ENCODE measurements at places on chromosomes 5 and 9.

DNA sequence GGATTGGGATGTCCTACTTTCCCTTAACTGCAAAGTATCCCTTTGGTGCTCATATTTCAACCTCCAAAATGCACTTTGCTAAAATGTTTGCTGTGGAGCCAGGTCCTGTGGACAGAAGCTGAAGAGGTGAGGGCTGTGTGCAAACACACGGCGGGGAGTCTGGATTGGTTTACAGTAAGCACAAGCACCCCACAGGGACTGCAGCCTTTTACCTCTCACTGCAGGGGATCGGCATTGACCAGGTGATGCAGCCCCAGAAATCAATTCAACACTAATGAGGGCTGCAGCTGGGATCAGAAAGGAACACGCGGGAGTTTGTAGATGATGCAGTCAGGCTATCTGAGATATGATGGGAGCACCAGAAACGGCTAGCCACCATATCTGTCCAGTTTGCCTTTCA lies 450.9 kb downstream of the CCDC171 start:
- DNase-seq, result no peak

DNA sequence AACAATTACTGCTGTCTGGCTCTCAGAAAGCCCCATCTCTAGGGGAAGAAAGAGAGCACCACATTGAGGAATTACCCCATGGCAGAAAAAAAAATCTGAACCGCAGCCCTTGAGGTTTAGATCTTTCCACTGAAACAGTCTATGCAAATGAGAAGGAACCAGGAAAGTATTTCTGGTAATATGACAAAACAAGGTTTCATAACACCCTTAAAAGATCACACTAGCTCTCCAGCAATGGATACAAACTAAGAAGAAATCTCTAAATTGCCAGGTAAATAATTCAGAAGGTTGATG lies 427.1 kb downstream of the PRELID2 start:
- DNase-seq, result no peak

DNA sequence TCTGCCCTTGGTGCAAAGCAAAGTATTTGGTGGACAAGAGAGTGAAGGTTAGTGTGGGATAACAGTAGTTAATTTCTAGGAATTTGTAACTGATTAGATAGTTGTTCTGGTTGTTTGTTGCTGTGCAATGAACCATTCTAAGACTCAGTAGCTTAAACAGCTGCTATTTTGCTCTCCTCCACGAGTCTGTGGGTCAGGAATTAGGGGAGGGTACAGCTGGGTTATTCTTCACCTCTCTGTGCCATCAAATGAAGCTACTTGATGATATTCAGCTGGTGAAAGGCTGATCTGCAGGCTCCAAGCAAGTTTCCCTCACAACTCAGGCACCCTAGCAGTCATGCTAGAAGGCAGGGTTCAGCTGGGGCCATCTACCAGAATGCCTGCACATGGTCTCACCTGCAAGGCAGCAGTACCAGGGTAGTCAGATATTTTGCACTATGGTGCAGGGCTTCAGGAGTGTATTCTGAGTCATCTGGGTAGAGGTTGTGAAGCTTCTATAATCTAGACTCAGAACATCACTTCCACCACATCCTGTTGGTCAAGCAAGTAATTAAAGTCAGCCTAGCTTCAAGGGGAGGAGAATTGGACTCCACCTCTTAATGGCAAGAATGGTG lies 159.5 kb upstream of the SLC28A3 start:
- DNase-seq, result no peak

GRCh38 chr9:34362614-34363214 lies 14.0 kb downstream of the MYORG start:
- no peak for DNase-seq

GRCh38 chr5:16922430-16922829 lies 13.7 kb downstream of the MYO10 start:
- DNase-seq, result no peak

- peak; percentile 71 for DNase-seq
Observed at GRCh38 chr9:128724744-128725211, 851 bp upstream of the ZDHHC12 start.

- DNase-seq, result no peak
Observed at GRCh38 chr5:13214182-13214581, 730.3 kb downstream of the DNAH5 start.

GRCh38 chr9:106653213-106653612 lies 209.8 kb upstream of the ZNF462 start:
- no peak for DNase-seq

GRCh38 chr5:6731465-6732237 lies 18.4 kb downstream of the TENT4A start:
- DNase-seq, result no peak

GRCh38 chr5:127072861-127073846 lies at the start of gene C5orf63:
Gene C5orf63, minus strand, starts transcription at chr5:127073502. Its CDS starts 14,507 bp downstream, at chr5:127058995.
- peak; percentile 82 for DNase-seq

DNA sequence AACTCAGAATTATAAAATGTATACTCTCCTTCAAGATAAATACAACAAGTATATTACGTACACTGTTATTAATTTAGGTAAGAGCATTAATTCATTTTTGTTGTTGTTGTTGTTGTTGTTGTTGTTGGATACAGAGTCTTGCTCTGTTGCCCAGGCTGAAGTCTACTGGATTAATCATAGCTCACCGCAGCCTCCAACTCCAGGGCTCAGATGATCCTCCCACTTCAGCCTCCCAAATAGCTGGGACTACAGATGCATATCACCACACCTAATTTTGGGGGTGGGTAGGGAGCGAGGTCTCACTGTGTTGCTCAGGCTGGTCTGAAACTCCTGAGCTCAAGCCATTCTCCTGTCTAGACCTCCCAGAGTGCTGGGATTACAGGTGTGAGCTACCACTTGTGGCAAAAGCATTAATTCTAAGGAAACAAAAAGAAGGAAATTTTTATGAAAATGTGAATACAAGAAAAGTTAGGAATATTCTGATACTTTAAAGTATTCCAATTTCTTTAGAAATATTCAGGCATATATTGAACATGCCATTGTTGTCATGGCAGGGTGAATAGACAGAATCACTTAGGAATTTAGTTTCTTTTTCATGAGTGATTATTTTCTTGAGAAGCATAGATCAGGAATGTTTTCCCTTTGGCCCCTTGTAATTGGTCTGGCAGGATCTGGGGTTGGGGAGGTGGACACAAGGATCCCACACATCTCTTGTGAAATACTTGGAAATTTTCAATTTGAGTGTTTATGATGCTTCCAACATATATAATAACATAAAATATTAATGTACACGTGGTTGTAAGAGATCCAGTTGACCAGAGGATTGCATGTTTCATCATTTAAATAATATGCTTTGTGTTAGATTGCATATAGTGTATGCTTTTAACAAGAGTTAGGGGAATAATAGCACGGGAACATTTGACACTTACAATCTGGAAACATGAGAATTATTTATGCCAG lies 263.6 kb downstream of the FANCC start:
- DNase-seq, result no peak

GRCh38 chr5:85549836-85550599 lies 1067.7 kb upstream of the COX7C start:
- DNase-seq, result no peak

DNA sequence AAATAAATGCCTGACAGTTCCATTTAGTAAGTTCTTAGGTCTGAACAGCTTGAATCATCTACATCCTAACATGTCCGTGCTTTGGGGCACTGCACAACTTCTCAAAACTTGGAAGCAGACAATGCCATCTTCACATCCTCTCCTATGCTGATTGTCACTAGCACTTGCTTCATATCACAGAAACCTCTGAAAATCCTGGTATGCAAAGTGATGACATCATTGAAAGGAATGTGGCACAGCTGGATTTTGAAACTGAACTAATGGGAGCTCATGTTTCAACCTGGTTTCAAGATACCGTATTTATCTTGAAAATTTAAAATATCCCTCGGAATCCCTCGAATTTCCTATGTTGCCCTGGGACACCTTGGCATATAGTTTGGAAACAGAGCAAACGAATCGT lies 490.2 kb upstream of the DAP start:
- DNase-seq, result no peak

DNA sequence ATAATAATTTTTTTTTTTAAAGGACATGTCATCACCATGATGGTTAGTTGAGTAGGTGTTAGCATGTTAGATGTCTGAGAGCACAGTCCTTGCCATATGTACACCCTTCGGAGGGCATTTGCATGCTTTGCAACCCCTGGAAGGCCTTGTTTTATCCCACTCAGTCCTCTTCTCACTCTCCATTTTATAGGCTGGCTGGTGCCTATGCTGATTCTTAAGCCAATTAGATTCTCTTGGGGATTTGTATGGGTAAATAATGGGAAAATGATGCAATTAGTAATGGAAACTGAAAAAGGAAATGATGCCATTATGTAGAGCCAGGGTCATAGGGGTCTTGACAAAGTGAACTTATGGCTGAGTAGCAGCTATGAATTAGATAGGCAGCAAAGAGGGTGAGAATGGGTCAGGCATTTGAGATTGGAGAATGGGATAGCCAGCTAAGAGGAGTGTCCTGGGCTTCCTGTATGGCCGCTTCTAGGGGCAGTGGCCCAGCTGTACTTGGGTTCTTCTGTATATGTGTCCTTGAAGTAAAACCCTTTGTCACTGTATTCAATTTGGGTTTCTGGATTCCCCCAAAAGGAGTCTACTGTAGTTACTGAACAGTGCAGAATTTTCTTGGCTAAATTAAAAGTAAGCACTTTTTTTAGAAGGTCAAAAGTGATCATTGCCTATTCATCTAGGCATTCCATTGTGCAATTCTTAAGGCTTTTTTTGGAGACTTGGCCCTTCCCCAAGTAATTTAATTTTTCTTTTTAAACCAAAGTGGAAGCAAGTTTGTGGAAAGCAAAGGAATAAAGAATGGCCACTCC lies 31.6 kb downstream of the LRRTM2 start:
- DNase-seq, result no peak

DNA sequence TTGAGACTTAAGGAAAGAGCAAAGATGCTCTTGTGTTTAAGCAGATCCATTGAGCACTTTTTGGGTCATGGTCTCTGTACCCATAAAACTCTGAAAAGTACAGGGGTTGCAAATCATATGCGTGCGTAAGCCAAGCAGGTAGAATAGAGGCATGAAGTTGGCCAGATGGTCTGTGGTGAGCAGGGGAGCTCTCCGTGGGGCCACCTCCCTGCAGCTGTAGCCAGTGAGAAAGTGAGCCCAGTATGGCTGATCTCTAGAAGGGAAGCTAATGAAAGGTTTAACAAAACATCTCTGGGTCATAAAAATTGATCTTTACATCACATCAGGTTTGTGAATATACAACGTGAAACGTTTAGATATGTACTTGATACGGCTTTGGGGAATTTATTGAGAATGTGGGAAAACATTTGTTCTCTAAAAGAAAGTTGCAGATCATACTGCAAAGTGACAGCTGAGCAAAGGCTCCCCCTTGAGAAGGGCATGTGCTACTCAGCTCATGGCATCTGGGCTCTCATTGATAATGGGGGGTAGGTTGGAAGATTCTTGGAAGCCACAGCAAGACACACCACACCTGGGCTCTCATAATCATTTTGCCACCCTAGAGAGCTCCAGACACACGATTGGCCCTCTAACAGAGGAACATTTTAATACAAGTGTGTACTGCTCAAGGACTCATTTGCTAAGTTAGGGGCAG lies 30.6 kb downstream of the SH3GL2 start:
- DNase-seq, result no peak

GRCh38 chr9:113012492-113012891 lies 500 bp upstream of the ZNF883 start:
- DNase-seq, result no peak

DNA sequence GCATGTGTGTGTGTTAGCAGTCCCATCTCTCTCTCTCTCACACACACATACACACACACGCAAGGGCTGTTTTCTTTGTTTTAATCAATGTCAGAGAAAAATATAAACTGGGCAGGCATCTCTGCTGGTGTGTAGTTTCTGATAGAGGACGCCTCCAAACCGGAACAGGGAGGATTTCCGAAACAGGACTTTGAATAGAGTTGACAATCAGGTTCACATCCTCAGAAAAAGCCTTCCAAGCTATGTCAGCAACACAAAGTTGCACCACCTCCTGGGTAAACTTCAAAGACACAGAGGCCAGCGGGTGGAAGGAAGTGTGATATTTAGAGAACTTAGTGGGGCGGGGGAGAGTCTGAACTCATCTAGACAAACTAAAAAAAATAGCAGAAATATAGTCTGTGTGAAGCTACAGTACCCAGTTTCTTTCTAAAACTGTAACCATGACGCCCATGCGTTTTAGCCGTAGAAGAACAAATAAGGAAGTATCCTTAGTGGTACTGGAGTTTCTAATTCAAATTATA lies 1.2 kb downstream of the ST8SIA4 start:
- peak; percentile 61 for DNase-seq

GRCh38 chr9:108479989-108480652 lies 375.7 kb downstream of the ACTL7B start:
- DNase-seq, result no peak

GRCh38 chr5:132183723-132184122 lies 43.9 kb downstream of the P4HA2 start:
- DNase-seq, result no peak

- DNase-seq, result no peak
Observed at GRCh38 chr9:131290036-131290766, 678 bp downstream of the PLPP7 start.

DNA sequence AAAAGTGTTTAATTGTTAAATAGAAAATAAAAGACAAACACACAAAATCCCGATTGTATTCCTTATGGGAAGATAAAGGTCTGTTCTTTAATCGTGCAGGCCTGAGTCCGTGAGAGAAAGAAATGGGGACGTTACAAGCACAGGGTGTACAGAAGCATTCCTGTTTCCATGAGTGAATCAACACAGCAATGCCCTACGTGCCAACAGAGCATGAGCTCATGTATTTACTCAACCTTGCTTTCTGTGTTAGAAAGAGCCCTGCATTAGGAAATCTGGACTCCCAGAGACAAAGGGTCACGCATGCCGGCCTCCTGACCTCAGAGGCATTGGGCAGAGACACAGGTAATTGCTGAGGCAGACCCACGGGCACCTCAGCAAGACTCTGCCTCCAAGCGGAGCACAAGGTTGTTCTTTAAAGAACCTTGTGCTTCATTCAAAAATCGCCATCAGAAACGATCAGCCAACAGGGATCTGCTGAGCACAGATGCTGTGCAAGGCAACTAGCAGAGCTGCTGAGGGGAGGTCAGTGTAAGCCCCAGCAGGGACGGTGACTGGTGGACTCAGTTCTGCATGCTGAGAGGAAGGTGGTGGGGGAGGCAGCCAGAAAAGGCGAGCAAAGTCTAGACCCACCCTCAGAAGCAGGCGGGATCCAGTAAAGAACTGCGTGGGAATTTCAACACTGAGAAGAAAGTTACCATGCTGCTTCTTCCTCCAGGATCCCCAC lies 101.0 kb downstream of the TLE1 start:
- DNase-seq, result no peak

- no peak for DNase-seq
Observed at GRCh38 chr5:3736926-3737325, 141.3 kb downstream of the IRX1 start.

GRCh38 chr9:125990793-125991220 lies 243.6 kb downstream of the PBX3 start:
- no peak for DNase-seq

GRCh38 chr5:61811052-61811451 lies 479.0 kb downstream of the ZSWIM6 start:
- no peak for DNase-seq

All from hematopoietic multipotent progenitor cell treated with erythropoietin and hydrocortisone succinate and interleukin-3 and kit ligand, for 8 days (in vitro differentiated cells).